ENCODE measurements at places on chromosomes 12 and 14.

DNA sequence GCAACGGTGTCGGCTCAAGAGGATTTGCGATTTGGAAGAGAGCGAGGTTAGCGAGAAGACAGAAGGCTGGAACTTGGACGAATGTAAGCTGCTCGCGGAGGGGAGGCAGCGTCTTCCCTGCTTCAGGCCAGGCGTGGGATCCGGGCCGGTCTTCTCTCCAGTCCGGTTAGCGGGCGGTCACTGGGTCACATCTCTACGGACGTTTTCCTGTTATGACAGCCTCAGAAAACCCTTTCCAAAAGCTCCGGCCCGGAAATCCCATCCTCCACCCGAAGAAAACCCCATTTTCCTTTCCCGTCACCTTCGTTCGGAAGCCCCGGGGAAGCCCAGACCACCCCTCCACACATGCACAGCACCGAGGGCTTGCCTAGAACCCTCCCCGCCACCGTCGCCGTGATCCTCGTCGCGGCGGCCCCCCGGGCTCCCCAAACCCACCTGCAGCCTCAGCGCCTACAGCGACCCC lies 268 bp downstream of the NDUFB1 start:
- no peaks in the 10 kb centered on the region for H3K27me3 ChIP-seq
- no peaks in the 10 kb centered on the region for H3K36me3 ChIP-seq
- H3K4me3 ChIP-seq = peak overlapping the region; percentile 89
- H3K27ac ChIP-seq = peak overlapping the region; percentile 75
- H3K4me1 ChIP-seq = peaks cover 7% of the 10 kb centered on the region

GRCh38 chr14:74080820-74081460 lies 3.3 kb downstream of the ALDH6A1 start:
- no peaks in the 10 kb centered on the region for H3K27me3 ChIP-seq
- H3K36me3 ChIP-seq = no peaks in the 10 kb centered on the region
- H3K4me3 ChIP-seq = no peak overlapping the region

DNA sequence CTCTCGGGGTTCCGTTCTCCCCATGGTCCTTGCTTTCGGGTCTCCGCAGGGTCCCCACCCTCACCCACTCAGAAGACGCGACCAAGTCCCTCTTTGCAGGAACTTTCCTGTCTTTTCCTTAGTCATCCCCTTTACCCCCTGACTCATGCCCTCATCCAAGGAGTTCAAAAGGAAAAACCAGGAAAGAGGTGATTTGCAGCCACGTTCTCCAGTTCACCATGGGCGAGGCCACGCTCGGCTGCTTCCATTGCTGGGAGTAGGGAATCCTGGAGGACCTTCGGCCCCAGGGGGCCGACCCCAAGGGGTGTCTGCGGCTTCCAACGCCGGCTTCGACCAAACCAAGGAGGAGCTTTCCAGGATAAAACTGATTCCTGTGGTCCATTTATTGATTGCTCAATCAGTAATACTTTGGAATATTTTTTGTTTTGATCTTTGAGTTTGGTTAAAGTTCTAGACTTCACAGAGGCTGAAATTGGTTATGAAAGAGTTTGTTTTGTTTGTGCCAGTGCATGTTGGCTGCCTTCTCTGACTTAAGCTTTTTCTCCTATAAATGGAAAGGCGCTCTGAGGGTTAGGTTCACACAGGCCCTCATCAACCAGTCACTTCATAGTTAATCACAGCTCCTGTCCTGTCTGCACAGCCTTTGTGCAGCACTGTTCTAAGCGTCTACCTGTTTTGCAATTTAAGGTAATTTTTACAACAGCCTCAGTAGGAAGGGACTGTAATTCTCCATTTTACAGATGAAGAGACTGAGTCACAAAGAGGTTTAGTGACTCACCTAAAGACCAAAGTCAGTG lies 827 bp downstream of the ALDH2 start:
- no peaks in the 10 kb centered on the region for H3K27me3 ChIP-seq
- peak; percentile 59 for DNase-seq
- peak overlapping the region; percentile 68 for H3K4me3 ChIP-seq
- H3K27ac ChIP-seq = peak overlapping the region; percentile 58
- no peaks in the 10 kb centered on the region for H3K36me3 ChIP-seq

DNA sequence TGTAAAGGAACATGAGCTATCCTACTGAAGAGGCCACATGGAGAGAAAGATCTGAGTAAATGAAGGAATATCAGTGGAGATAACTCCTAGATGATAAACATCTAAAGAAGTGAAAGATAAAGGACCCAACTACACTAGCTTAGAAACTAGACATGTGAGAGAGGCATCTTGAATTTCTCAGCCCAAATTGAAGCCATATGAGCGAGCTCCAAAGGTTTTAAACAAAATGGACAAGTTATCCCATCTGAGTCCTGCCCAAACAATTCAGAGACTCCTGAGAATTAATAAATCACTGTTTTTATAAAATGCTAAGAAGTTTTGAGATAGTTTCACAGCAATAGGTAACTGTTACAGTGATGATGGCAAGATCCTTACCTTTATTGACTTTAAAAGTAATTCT lies 438.9 kb downstream of the NAV3 start:
- DNase-seq = no peak
- H3K4me3 ChIP-seq = no peak overlapping the region
- no peaks in the 10 kb centered on the region for H3K27me3 ChIP-seq
- H3K4me1 ChIP-seq = no peaks in the 10 kb centered on the region

DNA sequence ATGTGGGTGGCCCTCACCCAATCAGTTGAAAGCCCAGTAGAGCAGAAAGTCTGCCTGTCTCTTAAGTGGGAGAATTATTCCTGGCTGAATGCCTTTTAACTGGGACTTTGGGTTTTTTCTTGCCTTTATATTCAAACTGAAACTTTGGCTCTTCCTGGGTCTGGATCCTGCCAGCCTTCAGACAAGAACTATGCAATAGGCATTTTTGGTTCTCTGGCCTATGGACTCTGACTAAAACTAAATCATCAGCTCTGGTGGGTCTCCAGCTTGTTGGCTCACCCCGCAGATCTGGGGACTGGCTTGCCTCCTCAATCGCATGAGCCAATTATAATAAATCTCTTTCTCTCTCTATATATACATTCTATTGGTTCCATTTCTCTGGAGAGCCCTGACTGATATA lies 173.0 kb upstream of the IGF1 start:
- no peaks in the 10 kb centered on the region for H3K36me3 ChIP-seq
- H3K27me3 ChIP-seq = no peaks in the 10 kb centered on the region
- no peak overlapping the region for H3K27ac ChIP-seq
- H3K4me3 ChIP-seq = no peak overlapping the region
- DNase-seq = no peak

DNA sequence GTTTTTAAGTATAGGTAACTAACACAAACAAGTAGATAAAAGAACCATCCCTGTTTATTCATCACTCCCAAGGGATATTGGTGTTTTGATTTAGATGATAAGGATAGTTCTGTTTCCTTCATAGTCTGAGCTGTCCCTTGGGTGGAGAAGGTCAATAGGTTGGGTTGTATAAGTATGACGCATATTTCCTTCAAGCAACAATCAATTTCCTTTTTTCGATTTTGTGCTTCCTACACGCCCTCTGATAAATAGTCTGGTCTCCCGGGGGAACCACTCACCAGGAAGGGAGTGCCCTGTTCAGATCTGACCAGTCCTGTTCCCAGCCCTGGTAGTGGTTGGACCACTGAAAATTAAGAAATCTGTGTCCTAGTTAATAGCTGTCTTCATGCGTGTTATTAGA lies 378.8 kb upstream of the FAR2 start:
- DNase-seq = peak; percentile 94
- no peak overlapping the region for H3K4me3 ChIP-seq
- H3K27ac ChIP-seq = peak overlapping the region; percentile 77
- H3K4me1 ChIP-seq = peaks cover 27% of the 10 kb centered on the region
- H3K36me3 ChIP-seq = no peaks in the 10 kb centered on the region

GRCh38 chr12:7190268-7191055 lies 976 bp downstream of the PEX5 start:
- peak overlapping the region; percentile 49 for H3K27ac ChIP-seq
- H3K4me1 ChIP-seq = peaks cover 22% of the 10 kb centered on the region
- peak overlapping the region; percentile 75 for H3K4me3 ChIP-seq
- H3K36me3 ChIP-seq = no peaks in the 10 kb centered on the region

DNA sequence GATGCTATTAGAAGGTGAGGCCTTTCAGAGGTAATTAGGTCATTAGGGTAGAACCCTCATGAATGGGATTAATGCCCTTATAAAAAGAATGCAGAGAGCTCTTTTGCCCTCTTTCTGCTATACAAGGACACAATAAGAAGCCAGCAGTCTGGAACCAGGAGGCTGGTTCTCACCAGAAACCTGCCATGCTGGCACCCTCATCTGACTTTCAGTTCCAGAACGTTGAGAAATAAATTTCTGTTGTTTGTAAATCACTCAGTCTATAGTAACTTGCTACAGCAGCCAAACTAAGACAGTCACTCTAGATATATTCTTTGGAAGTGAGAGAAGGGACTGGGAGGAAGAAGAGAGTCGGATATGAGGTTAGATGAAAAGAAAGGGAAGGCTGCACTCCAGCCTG lies 125.0 kb upstream of the MYF6 start:
- H3K4me3 ChIP-seq = no peak overlapping the region
- H3K36me3 ChIP-seq = no peaks in the 10 kb centered on the region

DNA sequence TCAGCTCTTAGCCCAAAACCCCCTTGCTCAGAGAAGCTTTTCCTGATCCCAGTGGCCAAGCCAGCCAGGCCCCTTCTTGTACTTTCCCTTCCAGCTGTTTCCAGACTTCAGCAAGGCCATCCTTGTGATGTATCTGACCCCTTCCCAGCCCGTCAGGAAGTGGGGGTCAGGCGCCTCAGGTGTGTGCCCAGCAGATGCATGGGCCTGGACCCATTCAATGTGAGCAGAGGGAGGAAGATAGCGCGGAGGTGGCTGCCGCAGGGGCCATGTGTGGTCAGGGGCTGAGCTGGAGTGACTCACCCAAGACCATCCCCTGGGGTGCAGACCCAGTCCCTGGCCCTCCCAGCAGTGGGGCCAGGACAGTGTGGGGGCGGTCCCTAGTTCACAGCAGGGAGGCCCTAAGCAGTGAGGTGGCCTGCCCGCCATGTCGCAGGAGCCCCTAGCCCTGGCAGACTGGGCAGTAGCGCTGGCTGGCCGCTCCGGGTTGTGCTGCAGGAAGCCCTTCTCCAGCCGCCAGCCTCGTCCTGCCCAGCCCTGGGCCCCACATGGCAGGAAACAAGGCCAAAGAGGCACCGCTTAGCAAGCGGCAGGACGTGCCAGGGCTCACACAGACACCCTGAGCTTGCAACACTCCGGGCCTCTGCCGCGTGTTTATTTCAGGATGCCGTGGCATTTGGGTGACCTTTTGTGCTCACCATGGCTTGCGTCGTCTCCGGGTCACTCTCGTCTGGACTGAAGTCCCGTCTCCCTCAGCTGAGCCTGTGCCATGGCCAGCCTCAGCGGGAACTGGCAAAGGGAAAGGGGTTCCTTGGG lies 12.0 kb downstream of the ADSS1 start:
- H3K27ac ChIP-seq = peak overlapping the region; percentile 64
- H3K4me3 ChIP-seq = no peak overlapping the region
- H3K4me1 ChIP-seq = peaks cover 19% of the 10 kb centered on the region
- DNase-seq = peak; percentile 87
- H3K36me3 ChIP-seq = no peaks in the 10 kb centered on the region
